ENCODE measurements at places on chromosomes 13 and 19.

GRCh38 chr19:3369337-3370213 is 3.2 kb downstream of the NFIC start:
- no peak for DNase-seq

GRCh38 chr13:61136093-61136492 is 279.6 kb downstream of the PCDH20 start:
- DNase-seq: no peak

GRCh38 chr19:44582581-44583265 is 30.6 kb upstream of the IGSF23 start:
- no peak for DNase-seq

DNA sequence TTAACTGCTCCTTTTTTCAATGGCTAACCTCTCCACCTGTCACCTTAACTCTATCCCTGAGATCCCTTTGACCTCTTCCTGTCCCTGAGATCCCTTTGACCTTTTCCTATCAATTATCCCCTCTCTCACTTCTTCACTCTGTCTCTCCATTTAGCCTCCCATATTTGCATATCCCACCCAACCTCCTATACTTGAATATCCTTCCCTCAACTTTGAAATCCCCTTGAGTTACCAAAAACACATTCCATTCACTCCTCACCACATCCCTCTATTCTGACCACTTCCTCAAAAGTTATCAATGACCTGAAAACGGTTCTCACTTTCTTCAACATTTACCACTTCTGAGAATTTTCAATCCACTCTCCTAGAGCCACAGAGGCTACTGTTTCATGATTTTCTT is 3.0 kb downstream of the MYCBP2 start:
- DNase-seq: no peak

- DNase-seq: no peak
Observed at GRCh38 chr19:20669263-20669662, 7.9 kb upstream of the ZNF626 start.

GRCh38 chr13:30895773-30896172 is 10.3 kb upstream of the MEDAG start:
- no peak for DNase-seq

- DNase-seq: peak; percentile 48
Observed at GRCh38 chr19:50537769-50538230, 24.1 kb upstream of the ASPDH start.

GRCh38 chr13:49858178-49858856 is 65.8 kb upstream of the KPNA3 start:
- DNase-seq: no peak

DNA sequence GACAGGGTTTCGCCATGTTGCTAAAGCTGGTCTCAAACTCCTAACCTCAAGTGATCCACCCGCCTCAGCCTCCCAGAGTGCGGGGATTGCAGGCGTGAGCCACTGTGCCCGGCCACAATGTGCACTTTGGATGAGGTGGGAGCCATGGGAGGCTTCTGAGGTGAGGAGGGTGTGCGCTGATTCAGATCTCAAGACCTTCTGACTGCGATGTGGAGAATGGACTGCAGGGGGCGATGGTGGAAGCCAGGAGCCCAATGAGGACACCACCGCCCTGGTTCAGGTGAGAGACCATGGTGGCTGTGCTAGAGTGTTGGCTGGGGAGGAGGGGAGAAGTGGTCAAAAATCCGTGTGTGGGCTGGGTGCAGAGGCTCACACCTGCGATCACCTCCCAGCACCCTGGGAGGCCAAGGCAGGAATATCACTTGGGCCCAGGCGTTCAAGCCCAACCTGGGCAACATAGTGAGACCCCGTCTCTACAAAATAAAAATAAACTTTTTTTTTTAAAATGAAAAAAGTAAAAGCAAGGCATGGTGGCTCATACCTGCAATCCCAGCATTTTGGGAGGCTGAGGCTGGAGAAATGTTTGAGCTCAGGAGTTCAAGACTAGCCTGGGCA is 5.6 kb downstream of the INAFM1 start:
- peak; percentile 45 for DNase-seq

- no peak for DNase-seq
Observed at GRCh38 chr13:39462428-39462827, 140.6 kb downstream of the LHFPL6 start.

DNA sequence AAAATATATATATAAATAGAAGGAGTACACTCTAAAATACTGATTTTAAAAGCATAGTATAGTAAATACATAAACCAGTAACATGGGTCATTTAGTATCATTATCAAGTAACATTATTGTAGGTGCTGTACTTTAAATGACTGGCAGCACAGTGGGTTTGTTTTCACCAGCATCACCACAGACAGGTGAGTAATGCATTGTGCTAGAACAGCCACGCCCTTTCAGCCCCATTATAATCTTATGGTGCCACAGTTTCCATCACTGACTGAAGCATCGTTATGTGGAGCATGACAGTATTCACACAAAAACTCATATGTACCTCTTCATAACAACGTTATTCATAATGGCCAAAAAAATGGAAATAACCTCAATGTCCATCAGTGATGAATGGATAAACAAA is 88.3 kb downstream of the DHRS12 start:
- DNase-seq: no peak

DNA sequence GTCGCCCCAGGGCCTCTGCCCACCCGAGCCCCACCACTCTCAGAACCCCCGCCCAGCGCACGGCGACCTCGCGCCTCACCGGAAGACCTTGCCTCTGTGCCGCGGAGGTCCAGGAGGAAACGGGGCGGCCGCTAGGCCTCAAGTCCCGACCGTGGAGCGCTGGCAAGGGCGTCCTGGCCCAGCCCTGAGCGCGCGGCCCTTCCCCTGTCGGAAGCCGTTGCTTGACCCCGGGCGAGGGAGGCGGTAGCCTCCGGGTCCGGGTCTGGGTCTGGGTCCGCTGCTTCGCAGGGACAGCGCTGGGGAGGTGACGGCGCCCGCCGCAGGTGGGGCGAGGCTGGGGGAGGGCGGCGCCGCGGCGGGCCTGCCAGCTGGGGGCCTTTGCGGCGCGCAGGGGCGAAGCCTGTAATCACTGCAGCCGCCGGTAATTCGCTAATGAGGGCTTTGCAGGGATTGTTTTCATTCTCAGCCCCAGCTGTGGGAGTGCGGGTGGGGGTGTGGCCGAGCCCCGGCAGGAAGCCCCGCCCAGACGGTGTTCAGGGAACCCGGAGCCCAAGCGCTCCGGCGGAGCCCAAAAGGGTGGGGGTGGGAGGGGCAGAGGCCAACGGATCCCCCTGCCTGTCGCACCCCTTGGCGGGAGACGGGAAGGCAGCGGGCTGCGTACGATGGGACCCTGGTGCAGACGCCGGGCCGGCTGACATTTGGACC is 8.6 kb downstream of the C19orf25 start:
- peak; percentile 38 for DNase-seq

DNA sequence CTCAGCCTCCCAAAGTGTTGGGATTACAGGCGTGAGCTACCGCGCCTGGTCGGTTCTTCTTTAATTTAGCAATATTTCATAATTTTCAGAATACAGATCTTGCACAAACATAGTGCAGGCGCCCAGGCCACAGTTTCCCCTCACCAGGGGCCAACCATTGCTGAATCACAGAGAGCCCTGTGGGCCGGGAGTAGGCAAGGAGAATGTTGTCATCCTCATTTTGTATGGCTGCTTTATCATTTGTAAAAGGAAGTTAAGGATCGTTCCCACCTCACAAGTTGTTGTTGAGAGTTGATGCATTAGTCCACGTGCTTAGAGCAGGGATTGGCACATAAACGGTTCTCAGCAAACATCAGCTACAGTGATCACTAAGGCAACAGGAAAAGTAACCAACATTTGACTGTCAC is 30.2 kb downstream of the MEIS3 start:
- no peak for DNase-seq

DNA sequence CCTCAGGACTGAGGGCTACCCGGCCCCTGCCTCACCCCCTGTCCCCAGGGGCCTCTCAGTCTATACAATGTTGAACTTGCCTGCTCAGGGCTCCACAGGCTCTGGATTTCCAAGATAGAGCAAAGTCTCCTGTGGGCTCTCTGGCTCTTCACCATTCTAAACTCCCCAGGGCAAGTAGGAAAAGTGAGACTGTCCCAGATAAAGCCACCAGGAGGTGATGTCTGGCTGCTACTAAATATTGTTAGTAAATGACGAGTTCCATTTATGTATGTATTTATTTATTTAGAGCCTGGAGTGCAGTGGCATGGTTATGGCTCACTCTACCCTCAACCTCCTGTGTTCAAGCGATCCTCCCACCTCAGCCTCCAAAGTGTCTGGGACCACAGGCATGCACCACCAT is 73.6 kb upstream of the SIAH3 start:
- DNase-seq: no peak

DNA sequence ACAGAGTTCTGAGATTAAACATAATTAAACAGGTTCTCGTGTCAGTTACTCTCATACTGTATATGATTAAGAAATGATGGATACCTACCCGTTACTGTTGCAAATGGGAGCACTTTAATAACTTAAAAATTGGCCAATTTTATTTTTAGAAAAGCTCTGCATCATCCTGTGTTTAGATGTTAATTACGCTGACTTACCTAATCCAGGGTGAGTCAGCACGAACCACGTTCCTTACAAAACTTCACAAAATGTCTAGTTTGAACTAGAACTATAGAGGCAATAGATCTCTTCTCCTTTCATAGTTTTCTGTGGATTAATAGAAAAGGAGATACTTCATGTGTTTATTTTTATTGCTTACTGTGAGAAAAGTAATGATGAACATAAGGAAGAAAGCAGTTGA is 363.9 kb downstream of the MYO16 start:
- DNase-seq: no peak

All from stimulated activated CD4-positive, alpha-beta T cell treated with anti-CD3 and anti-CD28 coated beads, TNF-alpha, amount 100 ng/mL, for 1 hour (primary cell).